Occipital lobe (tissue), 3 donors: ENCODE measurements at places on chromosomes 2 and 18. TPM values are rescaled to one million over a fixed set of nuclear protein-coding genes. Genes with fewer than 3 reads are reported as not detected.

GRCh38 chr2:154402213-154402612, 296.3 kb upstream of the KCNJ3 start:
- DNase-seq: no peak

DNA sequence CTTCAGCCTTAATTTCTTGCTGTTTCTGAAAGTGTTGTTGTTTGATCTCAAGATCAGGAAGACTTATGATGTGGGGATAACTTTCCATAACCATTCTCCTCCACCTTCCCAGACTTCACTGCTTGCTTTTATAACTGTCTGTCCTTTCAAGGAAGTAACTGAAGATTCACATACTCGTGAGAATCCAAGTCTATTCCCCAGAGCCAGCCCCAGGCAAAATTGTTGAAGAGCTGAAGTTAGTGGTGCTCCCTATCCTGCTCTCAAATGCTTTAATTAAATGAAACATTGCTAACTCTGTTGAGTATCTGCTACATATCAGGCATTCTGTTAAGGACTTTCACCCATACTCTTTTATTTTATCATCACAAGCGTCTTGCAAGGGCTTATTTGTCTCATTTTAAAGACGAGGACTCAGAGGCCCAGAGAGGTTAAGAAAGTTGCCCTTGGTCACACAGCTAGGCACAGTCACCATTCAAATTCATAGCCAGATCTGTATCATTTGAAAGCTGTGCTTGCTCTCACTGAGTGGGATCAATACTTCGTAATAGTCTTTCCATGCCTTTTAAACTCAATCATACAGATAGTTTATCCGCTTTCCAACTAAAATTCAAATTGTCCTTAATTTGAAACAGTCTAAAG, 189.8 kb upstream of the TCF4 start:
- DNase-seq: no peak

FLACC1 gene
- total RNA-seq: 3.7 TPM

DNA sequence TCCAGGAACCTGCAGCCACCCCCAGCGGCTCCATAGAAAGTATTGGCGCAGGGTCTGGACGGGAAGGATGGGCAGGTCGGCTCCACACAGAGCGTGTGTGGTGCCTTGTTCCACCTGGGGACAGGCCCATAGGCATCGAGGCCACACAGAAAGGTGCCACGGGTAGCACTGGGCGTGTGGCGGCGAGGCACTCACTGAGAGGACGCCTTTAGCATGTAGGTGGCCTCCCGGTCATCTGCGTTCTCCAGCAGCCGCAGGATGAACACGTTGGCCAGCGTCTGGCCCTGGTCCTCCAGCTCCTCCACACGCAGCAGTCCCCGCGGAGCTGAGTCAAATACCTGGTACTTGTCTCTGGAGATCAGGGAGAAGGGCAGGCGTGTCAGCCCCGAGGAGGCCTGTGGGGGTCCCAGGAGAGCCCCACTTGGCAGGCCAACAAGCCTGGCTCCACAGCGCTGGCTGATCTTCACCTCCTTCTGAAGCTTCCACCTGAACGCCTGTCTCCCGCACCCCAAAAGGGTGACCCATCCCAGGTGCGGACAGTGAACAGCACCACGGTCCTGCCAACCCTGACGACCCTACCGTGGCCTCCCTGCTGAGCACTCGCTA, 13.2 kb downstream of the SNORC start:
- no peak for DNase-seq

DNA sequence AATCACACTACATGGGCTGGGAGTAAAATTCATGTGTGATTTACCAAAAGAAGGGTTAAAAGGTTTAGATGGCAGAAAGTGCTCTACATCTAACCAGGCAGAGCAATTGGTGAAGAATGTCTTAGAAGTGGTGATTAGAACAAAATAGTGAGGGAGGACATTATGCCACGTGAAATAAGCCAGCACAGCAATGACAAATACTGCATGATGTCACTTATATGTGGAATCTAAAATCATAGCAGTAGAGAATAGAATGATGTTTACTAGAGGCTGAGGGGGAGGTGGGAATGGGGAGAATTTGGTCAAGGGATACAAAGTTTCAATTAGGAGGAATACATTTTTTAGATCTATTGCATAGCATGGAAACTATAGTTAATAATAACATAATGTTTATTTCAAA, 253.3 kb downstream of the KCNS3 start:
- DNase-seq: no peak

- DNase-seq: no peak
Measured at GRCh38 chr2:170823088-170823897, 6.6 kb downstream of the GAD1 start.

GATA6 gene
- total RNA-seq: 0.16 TPM

GRCh38 chr2:71500426-71501079, 47.2 kb downstream of the DYSF start:
- DNase-seq: no peak

CRYGD gene
- 1.7 TPM for total RNA-seq

MFSD2B gene
- total RNA-seq: not detected

DNA sequence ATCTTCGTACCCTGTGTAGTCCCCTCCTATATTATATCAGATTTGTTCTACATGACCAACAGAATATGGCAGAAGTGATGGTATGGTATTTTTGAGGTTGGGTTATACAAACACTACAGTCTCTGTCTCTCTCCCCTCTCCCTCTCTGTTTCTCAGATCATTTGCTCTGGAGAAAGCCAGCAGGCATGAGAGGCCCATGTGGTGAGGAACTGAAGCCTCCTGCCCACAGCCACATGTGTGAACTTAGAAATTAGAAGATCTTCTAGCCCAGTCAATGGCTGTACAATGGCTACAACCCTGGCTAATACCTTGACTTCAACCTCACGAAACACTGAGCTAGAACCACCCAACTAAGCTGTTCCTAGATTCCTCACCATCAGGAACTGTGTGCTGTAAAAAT, 250.6 kb downstream of the SMAD2 start:
- no peak for DNase-seq

MAP3K2 gene
- 62.1 TPM for total RNA-seq

DNA sequence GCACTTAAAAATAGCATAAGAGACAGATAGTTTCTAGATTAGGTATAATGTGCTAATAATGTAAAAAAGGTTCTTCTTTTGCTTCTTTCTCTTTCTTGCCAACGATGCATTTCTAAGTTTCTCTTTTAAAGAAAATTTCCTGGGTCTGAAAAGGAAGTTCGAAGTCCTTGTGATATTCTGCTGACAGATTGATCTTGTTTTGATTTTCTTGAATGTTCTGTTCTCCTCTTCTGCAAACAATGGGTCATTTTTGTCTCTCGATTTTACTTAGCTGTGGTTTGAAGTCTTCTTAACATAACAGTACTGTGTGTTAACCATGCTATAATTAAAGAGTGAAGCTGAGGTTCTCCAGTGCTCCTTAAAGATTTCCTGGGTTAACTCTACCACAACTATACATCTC, 61.1 kb upstream of the ACYP2 start:
- DNase-seq: no peak

QPCT gene
- 5.9 TPM for total RNA-seq

DNA sequence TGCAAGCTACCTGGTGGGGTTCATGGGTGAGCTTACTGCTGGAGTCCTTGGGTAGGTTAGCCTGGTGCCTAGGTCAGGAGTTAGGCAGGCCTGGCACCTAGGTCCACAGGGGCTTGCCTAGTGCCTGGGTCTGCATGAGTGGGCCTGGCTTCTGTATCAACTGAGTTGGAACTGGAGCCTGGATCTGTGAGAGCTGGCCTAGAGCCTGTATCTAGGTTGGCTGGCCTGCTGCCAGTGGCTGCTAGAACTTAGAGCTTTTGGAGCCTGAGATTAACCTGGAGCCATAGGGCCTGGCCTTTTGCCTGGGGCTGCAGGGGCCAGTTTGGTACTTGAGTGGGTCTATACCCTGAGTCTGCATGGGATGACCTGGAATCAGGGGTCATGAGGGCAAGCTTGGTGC, 679.4 kb downstream of the NUP35 start:
- no peak for DNase-seq

DNA sequence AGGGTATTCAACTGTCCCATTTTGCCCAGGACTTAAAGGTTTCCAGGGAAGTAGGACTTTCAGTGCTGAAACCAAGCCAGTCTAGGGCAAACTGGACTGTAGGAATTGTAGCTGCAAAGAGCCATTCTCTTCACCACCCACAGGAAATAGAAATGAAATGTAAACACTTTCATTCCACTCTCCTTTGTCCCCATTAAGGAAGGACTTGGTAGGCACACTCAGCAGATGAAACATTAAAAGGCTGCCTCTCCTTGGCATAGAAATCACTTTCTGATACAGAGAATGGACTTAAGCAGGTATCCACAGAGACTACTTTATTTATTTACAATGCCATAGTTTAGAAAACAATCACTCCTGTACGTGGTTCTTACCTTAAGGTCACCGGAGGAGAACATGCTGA, 102.9 kb upstream of the CCDC195 start:
- DNase-seq: no peak

PRSS56 gene
- not detected for total RNA-seq

SCN3A gene
- total RNA-seq: 315 TPM

SLC19A3 gene
- 1.2 TPM for total RNA-seq

DNA sequence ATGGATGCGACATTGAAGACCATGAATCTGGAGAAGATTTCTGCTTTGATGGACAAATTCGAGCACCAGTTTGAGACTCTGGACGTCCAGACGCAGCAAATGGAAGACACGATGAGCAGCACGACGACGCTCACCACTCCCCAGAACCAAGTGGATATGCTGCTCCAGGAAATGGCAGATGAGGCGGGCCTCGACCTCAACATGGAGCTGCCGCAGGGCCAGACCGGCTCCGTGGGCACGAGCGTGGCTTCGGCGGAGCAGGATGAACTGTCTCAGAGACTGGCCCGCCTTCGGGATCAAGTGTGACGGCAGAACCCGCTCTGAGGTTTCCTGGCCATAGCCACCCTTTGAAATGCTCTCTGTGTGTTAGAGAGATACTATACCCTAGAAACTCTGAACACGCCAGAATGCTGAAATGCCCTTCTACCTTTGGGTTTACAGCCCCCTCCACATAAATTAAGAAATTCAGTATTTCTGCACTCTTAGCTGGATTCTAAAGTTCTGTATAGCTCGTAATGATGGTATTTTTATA, 659 bp downstream of the CHMP1B start:
- no peak for DNase-seq

GRCh38 chr18:68472701-68473295, 242.1 kb downstream of the TMX3 start:
- no peak for DNase-seq

USP37 gene
- total RNA-seq: 38.7 TPM

TNFRSF11A gene
- 1.6 TPM for total RNA-seq

- DNase-seq: no peak
Measured at GRCh38 chr2:31318361-31319336, 84.7 kb downstream of the EHD3 start.

ARMC9 gene
- 16.1 TPM for total RNA-seq

GRCh38 chr18:68925268-68925667, 127.4 kb downstream of the CCDC102B start:
- no peak for DNase-seq

SCN9A gene
- 121 TPM for total RNA-seq
